ENCODE measurements at places on chromosomes 11 and 22.

DNA sequence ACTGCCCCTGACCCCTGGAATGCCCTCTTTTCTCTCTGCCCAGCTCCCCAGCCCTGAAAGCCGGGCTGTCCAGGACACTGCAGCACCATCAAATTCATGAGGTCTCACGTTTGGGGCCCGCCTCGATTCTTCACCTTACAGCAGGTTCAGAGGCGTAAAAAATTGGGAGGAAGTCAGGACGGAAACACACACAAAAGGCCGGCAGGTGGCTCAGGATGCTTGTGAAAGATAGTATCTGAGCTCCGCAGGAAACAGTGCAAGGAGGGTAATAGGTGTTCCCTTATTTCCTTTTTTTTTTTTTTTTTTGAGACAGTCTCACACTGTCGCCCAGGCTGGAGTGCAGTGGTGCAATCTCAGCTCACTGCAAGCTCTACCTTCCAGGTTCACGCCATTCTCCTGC, 4.1 kb downstream of the RFPL2 start:
- peak; percentile 29 for DNase-seq

DNA sequence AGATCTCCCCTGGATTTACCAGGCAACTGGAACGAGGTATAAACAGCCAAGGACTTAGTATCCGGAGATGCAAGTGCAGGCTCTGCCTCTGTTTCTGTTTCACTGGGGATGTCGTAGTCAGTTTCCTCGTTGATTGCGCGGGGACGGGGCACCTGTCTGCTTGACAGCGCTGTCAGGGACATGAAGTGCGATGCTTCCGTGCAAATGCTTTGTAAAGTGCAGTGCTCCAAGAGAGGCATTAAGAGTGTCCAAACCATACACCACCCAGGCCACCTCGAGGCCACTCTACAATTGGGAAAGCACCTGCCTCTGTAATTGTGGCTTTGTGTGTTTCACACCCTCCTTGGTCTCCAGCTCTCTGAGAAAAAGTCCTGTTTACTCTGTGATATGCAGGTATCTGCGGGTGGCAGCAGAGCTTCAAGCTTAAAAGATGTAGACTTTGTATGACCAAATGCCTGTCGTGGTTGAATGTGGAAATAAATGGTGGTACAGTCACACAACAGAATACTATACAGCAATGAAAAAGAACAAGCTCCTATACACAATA, 18.6 kb upstream of the CD5 start:
- no peak for DNase-seq

DNA sequence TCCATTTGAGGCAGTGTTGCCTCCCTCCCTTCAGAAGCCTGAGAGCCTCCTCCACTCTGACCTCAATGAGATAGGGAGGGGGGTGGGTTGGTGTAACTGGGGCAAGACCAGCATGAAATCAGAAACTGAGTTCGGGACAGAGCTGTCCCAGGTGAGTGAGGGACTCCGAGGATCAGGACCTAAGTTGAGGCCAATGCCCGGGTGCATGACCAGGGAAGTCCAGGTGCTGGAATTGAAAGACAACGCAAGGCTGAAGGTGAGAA, 40.8 kb upstream of the ZBED5 start:
- no peak for DNase-seq

DNA sequence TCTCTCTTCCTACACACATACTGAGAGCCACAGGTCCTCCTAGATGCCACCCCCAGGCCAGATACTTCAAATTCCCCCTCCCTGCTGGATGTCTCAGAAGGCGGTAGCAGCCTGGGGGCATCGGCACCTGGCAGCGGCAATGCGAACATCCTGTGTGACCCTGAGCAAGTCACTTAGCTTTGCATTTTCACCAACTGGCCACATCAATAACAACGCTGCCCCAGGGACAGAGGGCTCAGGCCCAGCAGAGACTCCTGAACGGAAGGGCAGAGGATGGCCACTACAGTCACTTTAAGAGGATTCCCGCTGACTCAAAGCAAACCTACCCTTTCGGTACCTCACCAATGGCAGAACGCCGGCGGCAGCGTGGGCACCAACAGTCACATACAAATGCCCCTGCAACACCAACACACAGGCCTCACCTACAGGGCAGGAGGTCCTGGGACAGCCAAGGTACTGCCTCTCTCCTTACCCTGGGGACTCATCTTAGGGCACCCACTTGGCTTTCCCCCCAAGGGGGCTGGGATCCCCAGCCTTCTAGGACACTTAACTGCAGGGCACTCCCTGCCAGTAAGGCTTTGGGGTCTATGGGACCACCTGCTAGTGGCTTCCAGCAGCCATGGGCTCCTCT, 1.6 kb downstream of the LMO1 start:
- DNase-seq, result no peak

- DNase-seq, result no peak
These were observed 33.1 kb upstream of the PAMR1 start for GRCh38 chr11:35558513-35558912.

GRCh38 chr11:10490398-10491241, 35.6 kb downstream of the AMPD3 start:
- no peak for DNase-seq

- no peak for DNase-seq
These were observed 1309.6 kb upstream of the RAG2 start for GRCh38 chr11:37907436-37908218.

DNA sequence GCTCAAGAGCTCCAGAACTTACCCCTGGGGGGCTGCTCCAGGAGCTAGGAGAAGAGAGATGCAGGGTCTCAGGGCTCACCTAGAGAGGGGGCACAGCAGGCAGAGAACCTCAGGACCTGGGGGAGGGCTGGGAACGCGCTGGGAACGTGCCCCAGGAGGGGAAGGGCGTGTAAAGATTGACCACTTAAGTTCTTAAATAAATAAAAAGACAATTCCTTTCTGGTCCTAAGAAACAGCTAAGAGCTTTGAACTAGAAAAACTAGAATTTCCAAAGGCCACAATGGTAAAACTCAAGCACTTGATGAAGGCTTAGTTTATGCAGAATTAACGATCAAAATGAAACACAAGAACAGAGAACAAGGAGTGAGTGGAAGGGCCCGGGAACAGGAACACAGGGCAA, 89.1 kb downstream of the CELSR1 start:
- no peak for DNase-seq

GRCh38 chr11:16953663-16954062, 60.6 kb downstream of the PLEKHA7 start:
- DNase-seq, result no peak

- DNase-seq, result peak; percentile 74
These were observed 23.6 kb downstream of the ALX4 start for GRCh38 chr11:44286268-44286880.

DNA sequence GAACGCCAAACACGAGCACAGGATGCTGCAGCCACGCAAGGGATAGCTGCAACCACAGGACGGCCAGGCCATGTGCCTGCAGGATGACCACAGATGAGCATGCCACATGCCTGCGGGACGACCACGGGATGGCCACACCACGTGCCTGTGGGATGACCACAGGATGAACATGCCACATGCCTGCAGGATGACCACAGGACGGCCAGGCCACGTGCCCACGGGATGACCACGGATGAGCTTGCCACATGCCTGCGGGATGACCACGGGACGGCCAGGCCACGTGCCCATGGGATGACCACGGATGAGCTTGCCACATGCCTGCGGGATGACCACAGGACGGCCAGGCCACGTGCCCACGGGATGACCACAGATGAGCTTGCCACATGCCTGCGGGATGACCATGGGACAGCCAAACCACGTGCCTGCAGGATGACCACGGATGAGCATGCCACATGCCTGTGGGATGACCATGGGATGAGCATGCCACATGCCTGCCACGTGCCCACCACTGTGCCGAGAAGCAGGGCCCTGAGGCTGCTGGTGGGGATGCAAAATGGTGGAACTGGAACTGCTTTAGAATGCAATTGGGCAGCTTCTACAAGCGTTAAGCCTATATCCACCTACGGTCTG, 12.8 kb upstream of the MOB2 start:
- no peak for DNase-seq

- DNase-seq, result no peak
These were observed 94.7 kb downstream of the CACNA1I start for GRCh38 chr22:39665229-39665628.

GRCh38 chr11:118834427-118835028, 43.6 kb upstream of the DDX6 start:
- no peak for DNase-seq

GRCh38 chr22:19568337-19569275, 44.4 kb upstream of the CLDN5 start:
- no peak for DNase-seq

DNA sequence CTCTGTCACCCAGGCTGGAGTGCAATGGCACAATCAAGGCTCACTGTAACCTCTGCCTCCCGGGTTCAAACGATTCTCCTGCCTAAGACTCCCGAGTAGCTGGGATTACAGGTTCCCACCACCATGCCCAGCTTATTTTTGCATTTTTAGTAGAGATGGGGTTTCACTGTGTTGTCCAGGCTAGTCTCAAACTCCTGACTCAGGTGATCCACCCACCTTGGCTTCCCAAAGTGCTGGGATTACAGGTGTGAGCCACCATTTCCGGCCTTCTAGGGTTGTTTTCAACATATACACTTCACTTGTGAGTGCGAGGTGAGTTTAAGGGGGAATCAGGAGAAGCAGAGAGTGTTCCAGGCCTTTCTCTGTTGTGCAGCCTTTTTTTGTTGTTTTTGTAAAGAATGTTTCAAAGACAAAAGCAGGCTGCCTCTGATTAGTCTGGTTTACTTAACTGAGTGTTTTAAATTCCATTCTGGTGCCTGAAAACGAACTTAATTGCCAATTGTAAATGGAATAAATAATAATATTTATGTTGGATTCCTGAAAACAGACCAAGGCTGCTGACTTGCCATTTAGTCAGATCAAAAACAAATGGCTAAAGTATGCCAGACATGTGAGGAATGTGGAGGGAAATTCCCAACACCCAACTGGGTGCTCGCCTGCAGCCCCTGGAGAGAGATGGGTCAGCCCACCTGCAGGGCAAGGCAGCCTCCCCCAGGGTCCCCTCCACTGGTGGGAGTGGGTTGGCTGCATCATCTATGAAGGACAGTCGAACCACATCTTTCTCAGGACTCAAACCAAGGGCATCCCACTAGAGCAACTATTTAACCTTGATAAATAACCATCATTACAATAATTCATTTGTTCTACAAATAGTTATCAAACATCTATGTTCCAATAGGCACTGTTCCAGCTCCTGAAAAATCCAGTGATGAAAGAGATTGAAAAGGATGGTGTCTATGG, 4.6 kb upstream of the RANGAP1 start:
- DNase-seq, result no peak

GRCh38 chr22:45314786-45315185, 5.1 kb downstream of the FAM118A start:
- DNase-seq, result no peak

- DNase-seq, result no peak
These were observed 64.0 kb downstream of the CSNK2A3 start for GRCh38 chr11:11288972-11289616.

GRCh38 chr11:128482512-128483191, 104.7 kb downstream of the ETS1 start:
- no peak for DNase-seq

- peak; percentile 97 for DNase-seq
These were observed 61.8 kb downstream of the UBASH3B start for GRCh38 chr11:122717264-122717867.

DNA sequence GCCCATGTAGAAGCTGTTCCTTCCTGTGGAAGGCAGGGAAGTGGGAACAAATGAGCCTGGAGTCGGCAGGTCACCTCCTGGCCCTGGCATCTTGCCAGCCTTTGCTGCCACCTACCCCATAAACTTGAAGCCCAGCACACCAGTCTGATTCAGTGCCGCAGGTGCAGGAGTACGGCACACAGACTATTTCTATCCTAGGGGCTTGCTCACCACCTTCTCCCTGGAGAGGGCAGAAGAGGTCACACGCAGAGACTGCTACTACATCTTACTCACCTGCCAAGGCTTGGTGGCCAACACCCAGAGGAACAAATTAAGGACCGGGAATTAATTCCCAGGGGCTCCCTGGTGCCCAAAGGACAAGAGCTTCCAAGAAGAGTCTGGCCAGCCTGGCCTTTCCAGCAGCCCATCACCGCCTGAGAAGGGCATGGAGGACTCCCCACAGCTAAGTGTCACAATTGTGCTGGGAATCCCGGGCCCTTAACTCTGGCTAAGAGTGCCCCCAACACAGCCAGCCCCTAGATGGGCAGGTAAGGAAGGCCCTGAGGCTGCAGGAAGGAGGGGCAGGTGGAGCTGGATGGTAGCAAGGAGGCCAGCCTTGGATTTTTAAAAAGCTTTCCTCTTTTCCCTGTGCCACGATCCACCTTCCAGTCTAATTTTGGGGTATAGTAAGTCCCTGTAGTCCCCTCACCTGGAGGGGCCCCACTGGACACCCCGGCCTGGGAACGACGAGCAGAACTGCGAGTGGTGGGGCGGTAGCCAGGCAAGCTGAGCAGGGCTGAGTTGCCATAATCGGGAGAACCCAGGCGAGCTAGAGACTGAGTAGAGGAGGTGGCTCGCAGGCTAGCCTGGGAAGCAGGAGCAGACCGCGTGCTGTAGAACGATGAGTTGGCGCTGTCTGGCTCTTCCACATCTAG, 6.9 kb downstream of the IL18BP start:
- no peak for DNase-seq

- DNase-seq, result peak; percentile 13
These were observed 396 bp downstream of the TEF start for GRCh38 chr22:41382098-41382578.

DNA sequence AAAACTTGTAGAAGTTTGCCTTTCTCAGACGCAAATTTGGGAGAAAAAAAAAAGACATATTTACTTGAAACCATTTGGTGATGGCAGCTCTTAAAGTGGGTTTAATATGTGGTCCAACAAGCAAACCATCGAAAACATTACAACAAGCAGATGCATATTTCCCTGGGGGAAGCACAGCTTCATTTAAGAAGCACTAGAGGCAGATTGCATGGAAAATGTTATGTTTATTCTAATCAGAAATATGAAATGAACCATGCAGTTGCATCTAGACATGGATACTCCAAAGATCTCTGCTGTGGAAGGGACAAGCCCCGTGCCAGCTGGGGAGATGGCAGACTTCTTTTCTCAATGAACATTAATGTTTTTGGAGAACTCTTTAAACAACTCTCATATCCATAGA, 57.4 kb upstream of the PARVA start:
- no peak for DNase-seq

- peak; percentile 58 for DNase-seq
These were observed 78.4 kb upstream of the WNT7B start for GRCh38 chr22:46055181-46055875.

DNA sequence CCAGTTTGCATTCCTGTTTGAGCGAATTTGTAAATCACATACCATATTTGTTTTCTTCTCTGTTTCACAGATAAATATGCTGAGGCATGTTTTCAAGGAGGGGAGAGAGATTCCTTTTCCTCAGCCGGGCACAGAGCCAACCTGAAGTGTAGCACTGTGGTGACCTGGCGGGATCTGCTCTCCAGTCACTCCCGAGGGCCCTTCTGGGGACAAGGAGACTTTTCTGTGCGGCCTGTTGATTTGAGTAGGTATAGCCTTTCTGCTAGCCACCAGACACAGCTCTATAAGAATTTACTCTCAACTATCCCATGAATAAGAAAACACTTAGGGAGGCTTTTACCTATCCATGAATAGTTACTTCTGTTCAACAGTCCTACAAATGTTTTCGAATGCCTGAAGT, 63.5 kb upstream of the FDX1 start:
- DNase-seq, result no peak

- no peak for DNase-seq
These were observed 1.4 kb downstream of the RCE1 start for GRCh38 chr11:66844496-66845142.

GRCh38 chr11:134949121-134950090, 537.4 kb upstream of the B3GAT1 start:
- DNase-seq, result no peak
